ENCODE measurements at places on chromosomes 5 and 9.

- DNase-seq, result no peak
Observed at GRCh38 chr9:29691758-29692407, 2118.6 kb upstream of the C9orf72 start.

DNA sequence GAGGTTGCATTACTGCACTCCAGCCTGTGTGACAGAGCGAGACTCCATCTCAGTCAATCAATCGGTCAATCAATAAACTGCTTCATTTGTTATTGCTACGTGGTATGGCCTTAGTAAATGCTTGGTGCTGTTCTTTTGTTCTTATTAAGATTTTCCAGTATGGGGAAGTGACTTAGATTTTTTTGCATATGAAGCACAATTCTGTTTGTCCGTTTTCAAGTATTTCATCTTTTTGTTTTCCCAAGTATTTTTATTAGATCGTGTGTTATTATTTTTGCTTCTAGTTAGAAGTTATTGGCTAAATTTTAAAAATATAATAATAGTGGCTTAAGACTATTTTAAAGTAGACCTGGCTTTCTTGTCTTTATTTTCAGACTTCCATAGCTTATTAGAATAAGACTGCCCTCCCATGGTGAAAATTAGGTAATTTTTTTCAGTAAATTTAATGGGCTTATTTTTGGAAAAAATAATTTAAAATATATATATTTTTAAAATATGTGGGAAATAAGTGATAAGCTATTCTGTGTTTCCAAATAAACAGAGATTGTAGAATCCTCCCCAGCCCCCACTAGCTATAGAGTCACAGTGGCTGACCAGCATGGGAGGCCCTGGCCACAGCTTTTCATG, 14.7 kb upstream of the OMD start:
- no peak for DNase-seq

DNA sequence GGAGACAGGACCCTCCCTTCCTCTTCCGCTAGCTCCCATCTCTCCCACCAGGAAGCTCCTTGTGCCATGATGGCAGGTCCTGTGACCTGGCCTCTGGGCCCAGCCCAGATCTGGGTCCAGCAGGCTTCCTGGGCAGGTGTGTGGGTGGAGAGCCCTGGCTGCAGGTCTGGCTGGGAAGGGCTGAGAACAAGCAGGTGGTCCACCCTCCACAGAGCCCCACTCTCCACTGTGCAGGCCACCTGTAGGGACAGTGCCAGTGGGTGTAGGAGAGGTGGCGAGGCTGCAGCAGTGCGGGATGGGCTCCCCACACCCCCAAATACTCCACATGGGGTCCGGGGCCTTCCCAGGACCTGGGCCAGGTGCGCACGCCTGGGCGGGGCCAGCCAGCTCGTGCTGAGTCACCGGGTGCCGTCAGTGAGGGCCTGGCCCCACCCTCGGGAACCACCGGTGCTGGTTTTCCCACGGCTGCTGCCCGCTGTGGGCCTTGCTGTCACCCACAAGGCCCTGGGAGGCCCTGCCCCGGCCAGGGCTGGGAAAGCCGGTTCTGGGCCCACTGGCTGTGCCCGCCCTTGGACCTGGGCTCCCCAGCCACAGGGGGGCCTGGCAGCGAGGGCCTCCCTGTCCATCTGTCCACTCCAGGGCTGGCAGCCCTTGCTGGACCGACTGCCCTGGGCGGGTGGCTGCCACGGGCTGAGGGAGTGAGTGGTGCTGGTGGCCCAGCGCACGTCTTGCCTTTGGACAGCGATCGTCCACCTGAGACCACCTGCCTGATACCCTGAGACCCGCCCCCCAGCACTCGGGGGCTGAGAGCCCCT, 9.3 kb upstream of the NRARP start:
- DNase-seq, result no peak

DNA sequence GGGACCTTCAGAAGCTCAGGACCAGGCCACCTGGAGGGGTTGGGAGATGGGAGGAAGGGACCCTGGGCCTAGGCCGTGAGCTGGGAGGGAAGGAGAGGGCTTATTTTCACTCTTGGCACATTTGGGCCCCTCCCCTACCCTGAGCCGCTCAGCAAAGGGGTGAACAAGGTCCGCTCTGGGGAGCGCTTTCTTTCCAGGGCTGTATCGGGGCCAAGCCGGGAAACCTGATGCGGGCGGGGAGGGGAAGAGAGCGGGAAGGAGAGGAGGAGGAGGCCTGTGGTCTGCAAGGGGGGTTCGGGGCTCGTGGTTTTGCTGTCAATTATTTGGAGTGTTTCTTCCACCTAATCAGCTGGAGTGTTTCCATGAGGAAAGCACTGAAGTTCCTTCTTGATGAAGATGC, 62.7 kb upstream of the RXRA start:
- no peak for DNase-seq

DNA sequence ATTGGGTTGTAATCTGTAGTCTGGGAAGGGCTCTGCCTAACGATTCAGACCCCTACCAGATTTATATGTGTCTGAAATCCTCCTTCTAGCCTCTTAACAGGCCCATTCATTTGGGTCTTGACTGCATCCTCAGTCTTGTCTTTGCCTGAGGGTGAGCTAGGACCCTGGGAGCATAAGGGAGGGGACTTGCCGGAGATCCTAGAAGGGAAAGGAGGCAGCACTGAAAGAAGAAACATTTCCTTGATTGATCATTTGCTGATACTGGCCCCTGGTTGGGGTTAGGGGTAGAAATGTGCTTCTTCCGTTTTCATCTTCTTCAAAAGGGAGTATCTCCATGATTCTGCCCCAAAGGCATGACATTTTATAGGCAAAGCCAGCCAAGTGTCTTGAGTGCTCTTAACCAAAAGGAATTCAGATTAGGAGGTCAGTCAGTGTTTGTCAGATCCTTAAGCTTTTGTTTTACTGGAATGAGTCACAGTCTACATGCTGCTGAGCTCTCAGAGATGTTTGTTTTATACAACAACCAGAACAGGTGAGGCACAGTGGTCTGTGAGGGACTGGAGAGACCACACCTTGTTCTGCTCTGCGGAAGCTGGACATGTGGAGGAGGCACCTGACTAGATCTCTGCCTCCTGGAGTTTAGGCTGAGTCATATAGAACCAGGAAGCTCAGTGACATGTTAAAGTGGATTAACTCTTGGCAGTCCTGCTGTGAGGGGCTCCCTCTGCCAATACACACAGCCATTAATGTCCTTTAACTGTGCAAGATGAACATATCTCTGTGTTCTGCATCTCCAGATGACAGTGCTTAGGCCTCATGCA, 37.7 kb downstream of the PCDHAC2 start:
- no peak for DNase-seq

Data from stimulated activated CD8-positive, alpha-beta memory T cell treated with anti-CD3 and anti-CD28 coated beads, Interleukin-7, amount 100 ng/mL, for 1 hour (primary cell).